Activated naive CD8-positive, alpha-beta T cell treated with anti-CD3 and anti-CD28 coated beads, Interleukin-2, amount 10 ng/mL, durations not matched to agents 7 days and 5 days (primary cell): ENCODE measurements at places on chromosomes 3 and 15.

GRCh38 chr3:65732051-65732935 lies 306.4 kb downstream of the MAGI1 start:
- no peak for DNase-seq
- H3K27ac ChIP-seq = no peak overlapping the region
- H3K4me3 ChIP-seq = no peak overlapping the region
- H3K4me1 ChIP-seq = no peaks in the 10 kb centered on the region

GRCh38 chr15:48566668-48567067 lies 78.8 kb downstream of the FBN1 start:
- no peaks in the 10 kb centered on the region for H3K4me1 ChIP-seq
- no peak overlapping the region for H3K4me3 ChIP-seq
- no peaks in the 10 kb centered on the region for H3K36me3 ChIP-seq
- DNase-seq = no peak

GRCh38 chr3:138726946-138727730 lies 107.6 kb downstream of the PIK3CB start:
- no peak for DNase-seq
- no peak overlapping the region for H3K27ac ChIP-seq
- peaks cover 12% of the 10 kb centered on the region for H3K4me1 ChIP-seq
- H3K4me3 ChIP-seq = no peak overlapping the region
- peaks cover 3% of the 10 kb centered on the region for H3K36me3 ChIP-seq

GRCh38 chr3:33425453-33425852 lies 14.8 kb downstream of the UBP1 start:
- no peaks in the 10 kb centered on the region for H3K27me3 ChIP-seq
- no peak for DNase-seq
- peaks cover 22% of the 10 kb centered on the region for H3K4me1 ChIP-seq
- H3K4me3 ChIP-seq = no peak overlapping the region
- H3K27ac ChIP-seq = no peak overlapping the region
- peaks cover 28% of the 10 kb centered on the region for H3K36me3 ChIP-seq
